CD4-positive, alpha-beta T cell treated with Interferon alpha-2 for 1 hour (primary cell): ENCODE measurements at places on chromosomes 16 and 17.

- no peak for DNase-seq
Observed at GRCh38 chr17:7421186-7421585, 1.1 kb downstream of the SPEM1 start.

GRCh38 chr17:50842506-50843149 is 7.2 kb downstream of the WFIKKN2 start:
- no peak for DNase-seq

DNA sequence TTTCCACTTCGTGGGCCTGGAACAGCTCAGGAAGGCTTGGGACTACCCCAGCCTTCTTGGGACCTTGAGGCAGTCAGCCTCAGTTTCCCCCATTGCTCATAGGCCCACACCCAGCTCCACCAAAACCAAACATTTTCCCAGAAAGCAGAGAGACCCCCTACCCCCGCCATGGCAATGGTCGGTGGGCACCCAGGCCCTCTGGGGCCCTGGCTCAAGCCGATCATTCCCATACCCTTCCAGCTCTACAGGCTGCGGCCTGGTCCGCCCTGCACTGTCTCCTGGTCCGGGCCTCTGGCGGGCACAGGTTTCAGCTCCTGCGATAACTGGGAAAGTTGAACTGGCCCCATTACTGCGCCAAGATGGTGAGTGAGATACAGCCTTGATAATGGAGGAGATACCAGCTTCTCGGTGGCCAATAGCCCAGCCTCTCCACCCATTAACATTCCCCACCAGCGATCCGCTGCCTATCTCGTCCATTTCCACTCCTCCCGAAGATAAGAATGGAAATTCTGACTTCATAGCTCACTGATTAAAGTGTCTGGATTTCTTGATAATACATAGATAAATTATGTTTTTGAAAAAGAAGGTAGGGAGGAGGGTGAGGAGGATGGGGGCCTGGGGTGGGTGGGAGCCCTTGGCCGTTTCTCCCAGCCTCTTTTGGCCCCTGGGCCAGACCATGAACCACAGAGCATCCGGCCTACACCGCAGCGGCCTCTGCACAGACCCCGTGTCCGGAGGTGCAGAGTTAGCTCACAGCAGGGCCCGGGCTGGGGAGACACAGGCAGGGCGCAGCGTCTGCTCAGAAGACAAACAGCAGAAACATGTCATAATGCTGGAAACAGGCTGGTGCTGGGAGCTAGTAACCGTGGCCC is 11.6 kb downstream of the ZFPM1 start:
- DNase-seq = no peak

GRCh38 chr17:56173958-56174835 is 20.9 kb downstream of the ANKFN1 start:
- DNase-seq = no peak

DNA sequence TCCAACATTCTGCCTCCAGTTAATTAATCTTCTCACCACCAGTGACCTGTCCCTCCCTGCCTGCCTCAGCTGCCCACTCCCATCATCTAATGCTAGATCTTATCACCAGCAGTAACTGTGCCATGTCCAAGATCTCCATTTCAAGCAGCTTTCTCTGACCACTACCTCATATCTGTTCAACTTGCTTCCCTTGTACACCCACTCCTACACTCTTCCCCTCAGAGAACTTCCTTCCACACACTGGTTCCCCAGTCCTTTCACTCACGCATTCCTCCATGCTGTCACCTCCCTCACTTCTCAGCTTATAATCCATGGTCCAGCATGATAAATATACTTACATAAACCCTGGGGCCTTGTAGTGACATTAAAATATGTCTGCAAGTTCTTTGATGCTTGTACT is 31.8 kb upstream of the DYNLL2 start:
- no peak for DNase-seq

GRCh38 chr16:51666821-51667220 is 515.8 kb upstream of the SALL1 start:
- DNase-seq = no peak

- no peak for DNase-seq
Observed at GRCh38 chr16:69005641-69006355, 99.7 kb upstream of the HAS3 start.

GRCh38 chr17:56913353-56913866 is 439 bp downstream of the TRIM25 start:
- DNase-seq = no peak

GRCh38 chr16:27448532-27449433 is 46.8 kb downstream of the IL21R start:
- DNase-seq = no peak

DNA sequence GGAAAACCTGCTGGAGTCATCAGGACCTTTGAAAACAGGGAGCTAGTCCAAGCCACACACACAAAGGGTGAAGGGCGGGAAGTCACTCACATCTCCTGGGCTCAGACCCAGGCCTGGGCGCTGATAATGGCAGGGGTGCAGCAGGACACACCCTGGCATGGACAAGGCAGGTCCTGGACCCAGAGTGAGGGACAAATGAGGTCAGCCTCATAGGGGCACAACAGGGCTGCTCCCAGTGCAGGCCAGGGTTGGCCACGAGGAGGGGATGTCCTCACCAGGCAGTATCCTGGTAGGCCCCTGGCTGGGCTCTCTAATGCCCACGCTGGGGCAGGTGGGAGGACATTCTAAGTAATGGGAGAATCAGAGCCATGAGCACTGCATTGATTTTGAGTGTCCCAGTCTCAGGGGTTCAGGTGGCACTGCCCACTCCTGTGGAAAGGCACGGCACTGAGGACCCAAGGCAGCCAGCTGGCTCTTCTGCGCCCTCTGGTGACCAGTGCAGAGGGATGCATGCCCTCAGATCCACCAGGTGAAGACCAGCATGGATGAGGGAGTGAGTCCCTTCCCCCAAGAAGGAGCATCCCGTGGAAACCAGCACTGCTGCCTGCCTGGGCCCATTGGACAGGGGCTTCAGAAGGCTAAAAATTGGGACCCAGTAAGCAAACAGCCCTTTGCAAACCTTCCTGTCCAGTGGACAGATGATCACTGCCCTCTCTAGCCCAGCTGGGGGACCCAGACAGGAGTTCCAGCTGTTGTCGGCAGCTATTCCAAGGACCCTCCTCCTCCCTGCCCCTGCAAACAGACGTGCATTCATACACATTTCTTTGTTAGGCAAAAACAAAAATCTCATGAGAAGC is 23.4 kb upstream of the SREBF1 start:
- DNase-seq = peak; percentile 71

- no peak for DNase-seq
Observed at GRCh38 chr16:81995651-81996050, 15.6 kb downstream of the SDR42E1 start.

DNA sequence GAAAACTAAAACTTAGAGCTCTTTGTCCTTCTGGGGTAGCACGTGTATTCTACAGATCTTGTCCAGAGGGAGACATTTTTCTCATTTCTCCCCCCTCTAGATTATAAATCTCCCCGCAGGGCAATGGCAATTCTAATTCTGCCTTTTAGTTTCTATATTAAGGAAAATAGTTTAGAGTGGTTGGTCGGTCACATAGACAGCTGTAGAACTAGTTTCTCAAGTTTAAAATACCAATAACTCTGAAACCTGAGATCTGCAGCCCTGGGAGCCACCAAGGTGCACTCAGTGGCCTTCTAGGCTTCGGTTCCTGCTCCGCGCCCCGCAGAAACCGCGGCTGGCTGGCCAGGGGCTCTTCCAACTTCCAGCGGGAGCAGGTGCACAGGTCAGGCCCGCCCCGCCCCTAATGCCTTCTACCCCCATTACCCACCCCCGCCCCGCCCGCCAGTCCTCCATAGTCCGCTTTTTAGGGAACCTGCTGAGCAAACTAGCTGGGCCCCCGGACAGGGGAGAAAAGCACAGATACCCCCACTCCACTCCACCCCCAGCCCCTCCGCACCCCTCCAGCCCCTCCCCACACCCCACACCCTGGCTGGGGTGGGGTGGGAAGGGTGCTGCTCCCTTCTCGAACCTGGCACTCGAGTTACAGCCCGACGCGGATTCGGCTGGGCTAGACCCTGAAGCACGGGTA is 431 bp downstream of the SLFN11 start:
- peak; percentile 51 for DNase-seq

- no peak for DNase-seq
Observed at GRCh38 chr16:59058250-59058649, 324.1 kb upstream of the GOT2 start.

DNA sequence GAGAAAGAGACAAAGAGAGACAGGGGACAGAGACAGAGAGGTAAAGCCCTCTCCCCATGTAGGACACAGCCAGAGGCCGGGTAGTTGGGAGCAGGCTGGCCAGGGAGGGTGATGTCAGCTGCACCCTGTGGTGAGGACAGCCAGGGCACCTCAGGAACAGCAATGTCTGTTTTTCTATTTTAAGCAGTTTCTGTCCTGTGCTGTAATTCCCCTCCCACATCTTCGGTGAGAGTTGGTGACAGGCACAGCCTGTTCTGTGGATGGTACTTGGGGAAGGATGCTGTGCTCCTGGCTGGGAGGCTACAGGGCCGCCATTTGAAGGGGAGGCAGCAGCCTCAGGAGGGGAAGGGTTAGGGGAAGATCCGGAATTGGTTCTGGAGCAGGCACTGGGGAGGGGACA is 163.5 kb downstream of the SDK2 start:
- no peak for DNase-seq
